ENCODE measurements at places on chromosomes 6 and 20. TPM values are rescaled to one million over a fixed set of nuclear protein-coding genes. Genes with fewer than 3 reads are reported as not detected.

CLVS2 gene
- total RNA-seq, result not detected

HRH3 gene
- total RNA-seq, result not detected

LYRM2 gene
- 8.9 TPM for total RNA-seq

LAMA2 gene
- 17.0 TPM for total RNA-seq

SIRPB1 gene
- 4.4 TPM for total RNA-seq

SIGLEC1 gene
- total RNA-seq, result 6.7 TPM

ADTRP gene
- total RNA-seq, result not detected

ZBP1 gene
- total RNA-seq, result 0.14 TPM

BTNL2 gene
- total RNA-seq, result not detected

KIAA0408 gene
- 0.28 TPM for total RNA-seq

DEK gene
- 92.6 TPM for total RNA-seq

C20orf144 gene
- not detected for total RNA-seq

DNA sequence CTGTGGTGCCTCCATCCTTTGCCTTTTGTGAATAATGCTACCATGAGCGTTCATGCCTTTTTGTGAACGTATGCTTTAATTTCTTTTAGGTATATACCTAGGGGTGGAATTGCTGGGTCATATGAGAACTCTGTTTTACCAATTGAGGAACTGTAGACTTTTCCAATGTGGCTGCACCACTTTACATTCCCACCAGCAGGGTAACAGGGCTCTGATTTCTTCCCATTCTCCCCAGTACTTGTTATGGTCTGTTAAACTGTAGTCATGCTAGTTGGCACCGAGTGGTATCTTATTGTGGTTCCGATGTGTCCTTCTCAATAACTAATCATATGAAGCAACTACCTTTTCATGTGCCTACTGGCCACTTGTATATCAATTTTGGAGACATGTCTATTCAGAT lies 312.1 kb downstream of the GMDS start:
- DNase-seq, result no peak

DNA sequence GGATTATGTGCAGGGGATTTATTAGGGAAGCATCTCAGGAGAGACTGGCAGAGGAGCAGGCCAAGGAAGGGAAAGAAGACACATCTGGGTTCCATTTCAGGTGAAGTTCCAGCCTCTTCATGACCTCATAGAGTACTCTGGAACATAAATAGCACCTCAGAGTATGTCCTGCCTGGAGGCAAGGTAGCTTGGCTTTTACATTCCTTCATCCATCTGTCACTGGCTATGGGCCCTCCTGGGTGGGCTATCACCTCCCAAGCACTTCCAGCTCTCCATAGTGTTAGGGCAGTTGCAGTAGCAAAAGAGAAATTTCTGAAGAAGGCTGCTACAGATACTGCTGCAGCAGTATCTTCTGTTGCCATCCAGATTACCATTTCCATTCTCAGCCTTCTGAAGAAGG lies 116.0 kb downstream of the PLCB1 start:
- no peak for DNase-seq

GRCh38 chr6:68640491-68640835 lies 5.4 kb downstream of the ADGRB3 start:
- DNase-seq, result no peak

DNA sequence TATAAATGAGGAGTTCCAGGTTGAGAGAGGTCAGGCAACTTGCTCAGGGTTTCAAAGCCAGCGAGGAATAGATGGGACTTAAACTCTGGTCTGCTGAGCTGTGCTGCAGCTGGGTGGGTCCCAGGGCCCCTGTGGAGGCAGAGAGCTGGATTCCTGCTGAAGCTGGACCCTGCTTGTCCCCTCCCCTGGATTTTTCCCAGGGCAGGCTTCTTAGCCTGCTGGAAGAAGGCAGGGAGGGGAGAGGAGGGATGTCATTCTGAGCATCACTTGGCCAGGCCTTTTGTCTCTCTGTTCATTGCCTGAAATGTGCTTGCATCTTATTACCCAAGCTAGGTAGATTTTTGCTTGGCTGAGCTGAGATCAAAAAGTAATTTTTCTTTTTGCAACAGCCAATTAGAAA lies 133.7 kb downstream of the DHX35 start:
- no peak for DNase-seq

DNA sequence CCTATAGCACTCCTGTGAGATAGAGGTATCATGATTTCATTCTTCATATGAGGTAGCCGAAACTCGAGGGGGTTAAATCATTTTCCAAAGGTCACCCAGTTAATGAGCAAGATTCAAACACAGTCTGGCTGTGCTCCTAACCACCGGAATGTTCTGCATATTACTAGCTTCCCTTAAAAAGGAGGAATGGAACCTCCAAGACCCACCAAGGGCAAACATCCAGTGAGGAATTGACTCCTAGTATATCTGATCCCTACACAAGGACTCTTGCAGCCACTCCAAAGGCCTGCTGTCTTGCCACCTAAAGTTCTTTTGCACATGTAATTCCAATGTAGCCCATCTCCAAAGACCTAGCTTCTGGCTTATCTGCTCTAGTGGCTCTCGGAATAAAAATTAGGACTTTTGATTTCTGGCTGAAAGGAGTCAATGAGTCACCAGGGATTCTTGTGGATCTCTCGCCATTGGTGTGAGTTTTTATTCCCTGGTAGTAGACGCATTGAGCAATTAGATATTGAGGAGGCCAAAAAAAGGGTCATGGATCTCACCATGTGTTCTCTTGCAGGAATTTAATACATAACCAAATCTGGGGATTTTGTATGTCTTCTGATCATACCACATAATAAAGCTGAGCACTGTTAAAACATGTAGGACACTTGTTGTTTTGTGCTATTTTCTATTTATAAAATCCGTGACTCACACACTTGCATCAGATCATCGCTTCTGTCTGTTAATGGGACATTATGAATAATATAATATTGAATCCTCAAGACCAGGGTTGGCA lies 9.1 kb downstream of the BCAS1 start:
- no peak for DNase-seq

DNA sequence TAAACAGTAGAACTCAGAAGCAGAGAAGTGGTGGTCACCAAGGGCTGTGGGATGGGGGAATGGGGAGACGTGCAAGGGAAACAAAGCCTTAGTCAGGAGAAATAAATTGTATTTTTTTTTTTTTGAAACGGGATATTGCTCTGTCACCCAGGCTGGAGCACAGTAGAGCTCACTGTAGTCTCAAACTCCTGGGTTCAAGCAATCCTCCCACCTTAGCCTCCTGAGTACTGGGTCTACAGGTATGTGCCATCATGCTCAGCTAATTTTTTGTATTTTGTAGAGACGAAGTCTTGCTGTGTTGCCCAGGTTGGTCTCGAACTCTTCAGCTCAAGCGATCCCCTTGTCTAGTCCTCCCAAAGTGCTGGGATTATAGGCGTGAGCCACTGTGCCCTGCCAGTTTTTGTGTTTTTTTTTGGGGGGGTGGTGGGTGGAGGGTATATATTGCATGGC lies 3.4 kb downstream of the HSPA1B start:
- DNase-seq, result no peak

DNA sequence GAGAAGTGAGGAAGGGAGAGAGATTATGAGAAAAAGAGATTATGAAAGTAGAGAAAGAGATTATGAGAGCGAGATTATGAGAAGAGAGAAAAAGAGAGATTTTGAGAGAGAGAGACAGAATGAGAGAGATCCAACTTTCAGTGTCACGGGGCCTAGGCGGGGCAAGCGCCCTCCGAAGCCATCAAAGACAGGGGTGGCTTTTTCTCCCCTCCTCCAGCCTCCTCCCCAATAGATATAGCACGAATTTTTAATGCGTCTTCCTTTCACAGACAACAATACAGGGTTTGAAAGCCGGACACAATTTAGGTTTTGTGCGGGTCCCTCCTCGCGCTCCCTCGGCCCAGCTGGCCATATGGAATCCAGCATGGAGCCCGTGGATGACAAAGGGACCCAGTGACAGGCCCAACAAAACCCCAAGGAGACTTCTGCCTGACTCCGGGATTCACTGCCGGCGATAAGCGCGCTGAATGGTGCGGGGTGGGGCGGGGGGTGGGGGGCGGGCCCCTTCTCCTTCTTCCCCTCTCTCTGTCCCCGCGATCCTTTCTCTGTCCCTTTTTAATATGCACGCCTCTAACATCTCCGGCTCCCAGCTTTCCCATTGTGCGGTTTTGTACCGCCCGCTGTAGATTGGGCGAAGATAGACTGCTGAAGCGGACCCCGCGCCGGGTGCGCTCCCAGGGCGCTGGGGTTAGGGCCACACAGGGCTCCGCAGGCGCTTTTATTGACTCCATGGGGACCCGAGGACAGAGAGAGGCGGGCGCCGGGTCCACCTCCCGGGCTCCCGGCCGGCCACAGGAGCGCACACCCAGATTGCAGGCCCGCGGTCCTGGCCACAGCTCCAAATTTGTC lies 5.4 kb downstream of the NKX2-2 start:
- no peak for DNase-seq

GRCh38 chr6:108159981-108160380 lies 5.8 kb upstream of the NR2E1 start:
- DNase-seq, result no peak

- no peak for DNase-seq
Measured at GRCh38 chr20:39886650-39887190, 802.3 kb downstream of the MAFB start.

DNA sequence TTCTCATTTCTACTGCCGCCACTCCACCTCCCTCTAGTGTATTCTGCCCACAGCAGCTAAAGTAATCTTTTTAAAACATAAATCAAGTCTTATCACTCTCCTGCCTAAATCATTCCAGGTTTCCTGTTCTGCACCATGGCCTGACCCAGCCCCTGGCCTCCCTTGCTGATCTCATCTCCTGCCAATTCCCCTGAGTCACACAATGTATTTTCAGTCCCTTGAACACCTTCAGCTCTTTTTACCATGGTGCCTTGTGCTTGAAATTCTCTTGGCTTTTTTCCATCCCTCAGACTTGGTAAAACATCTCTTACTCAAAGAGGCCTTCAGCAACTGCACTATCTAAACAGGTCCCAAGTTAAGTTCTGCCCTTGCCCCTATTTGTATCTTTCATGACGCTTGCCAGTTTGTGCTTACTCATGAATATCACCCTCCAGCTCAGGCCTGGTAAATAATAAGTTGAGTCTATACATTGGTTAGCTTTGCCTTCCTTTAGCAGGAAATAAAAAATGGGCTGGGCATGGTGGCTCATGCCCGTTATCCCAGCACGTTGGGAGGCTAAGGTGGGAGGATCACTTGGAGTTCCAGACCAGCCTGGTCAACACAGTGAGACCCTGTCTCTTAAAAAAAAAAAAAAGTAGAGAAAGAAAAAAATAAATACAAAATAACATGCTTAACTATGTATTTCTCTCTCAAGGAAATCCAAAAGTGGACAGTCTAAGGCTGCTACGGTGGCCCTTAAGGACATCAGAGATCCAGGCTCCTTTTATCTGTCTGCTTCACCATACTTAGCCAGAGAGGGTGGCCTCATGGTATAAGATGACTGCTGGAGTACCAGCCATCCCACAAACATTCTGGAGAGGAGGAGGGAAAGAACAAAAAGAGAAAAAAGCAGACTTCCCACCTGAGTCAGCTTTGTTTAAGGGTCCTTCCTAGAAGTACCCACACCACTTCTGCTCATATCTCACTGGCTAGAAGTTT lies 62.2 kb downstream of the ARFGEF2 start:
- no peak for DNase-seq

DNA sequence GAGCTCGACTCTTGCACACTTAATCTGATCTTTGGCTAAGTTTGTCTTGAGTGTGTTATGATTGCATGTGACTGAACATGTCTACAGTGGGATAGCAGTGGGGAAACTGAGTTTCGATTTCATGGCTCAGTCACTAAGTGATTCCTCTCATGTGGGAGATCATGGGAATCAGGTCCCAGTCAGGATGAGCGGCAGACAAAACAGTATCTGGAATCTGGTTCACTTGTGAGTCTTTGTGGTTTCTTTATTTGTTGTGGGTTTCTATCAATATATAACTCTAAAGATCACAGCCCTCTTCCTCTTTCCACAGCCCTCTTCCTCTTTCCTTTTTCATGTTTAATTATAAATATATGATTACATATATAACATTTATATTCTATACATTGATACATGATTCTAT lies 4.0 kb downstream of the RPP21 start:
- no peak for DNase-seq
